ENCODE measurements at places on chromosomes 13 and 19. TPM values are rescaled to one million over a fixed set of nuclear protein-coding genes. Genes with fewer than 3 reads are reported as not detected.

Gene RNF17
- total RNA-seq = not detected

DNA sequence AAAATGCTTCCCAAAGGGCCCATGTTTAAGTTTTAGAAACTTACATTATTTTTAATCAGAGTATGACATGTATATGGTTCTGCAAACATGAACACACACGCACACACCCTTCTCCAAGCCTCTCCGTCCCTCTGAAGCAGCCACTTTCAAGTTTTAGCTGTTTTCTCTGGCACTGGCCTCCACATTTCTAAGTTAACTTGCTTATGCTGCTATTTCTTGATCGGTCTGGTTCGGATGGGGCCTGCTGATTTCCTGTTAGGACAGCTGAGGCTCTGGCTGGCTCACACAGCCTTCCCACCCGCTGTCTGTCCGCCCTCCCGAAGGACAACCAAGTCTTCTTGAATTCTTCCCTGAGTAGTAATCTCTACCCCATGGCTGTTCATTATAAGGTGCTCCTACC is 4.4 kb downstream of the SPC24 start:
- DNase-seq = no peak

- no peak for DNase-seq
Measured at GRCh38 chr13:44340508-44340907, 33.1 kb upstream of the SERP2 start.

- no peak for DNase-seq
Measured at GRCh38 chr19:31501427-31502195, 152.4 kb upstream of the TSHZ3 start.

GRCh38 chr19:10800488-10800887 is 35.5 kb downstream of the TMED1 start:
- DNase-seq = no peak

DNA sequence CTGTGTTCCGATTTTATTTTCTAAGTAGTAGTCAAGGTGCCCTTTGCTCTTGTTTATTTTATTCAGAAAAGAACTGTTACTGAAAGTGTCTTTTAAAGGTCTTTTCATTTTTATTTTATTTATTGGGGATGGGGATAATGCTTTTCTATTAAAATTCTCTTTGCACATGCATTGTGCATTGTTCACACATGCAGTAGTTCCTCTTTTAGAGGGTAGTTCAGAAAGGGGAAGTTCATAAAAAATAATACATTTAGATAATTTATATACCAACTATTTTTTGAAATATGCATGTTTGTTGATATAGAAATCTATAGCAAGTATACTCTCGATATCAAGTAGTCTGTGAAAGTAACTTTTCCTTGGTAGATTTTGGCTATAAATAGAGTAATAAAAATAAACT is 3.5 kb downstream of the GPC5 start:
- DNase-seq = no peak

DNA sequence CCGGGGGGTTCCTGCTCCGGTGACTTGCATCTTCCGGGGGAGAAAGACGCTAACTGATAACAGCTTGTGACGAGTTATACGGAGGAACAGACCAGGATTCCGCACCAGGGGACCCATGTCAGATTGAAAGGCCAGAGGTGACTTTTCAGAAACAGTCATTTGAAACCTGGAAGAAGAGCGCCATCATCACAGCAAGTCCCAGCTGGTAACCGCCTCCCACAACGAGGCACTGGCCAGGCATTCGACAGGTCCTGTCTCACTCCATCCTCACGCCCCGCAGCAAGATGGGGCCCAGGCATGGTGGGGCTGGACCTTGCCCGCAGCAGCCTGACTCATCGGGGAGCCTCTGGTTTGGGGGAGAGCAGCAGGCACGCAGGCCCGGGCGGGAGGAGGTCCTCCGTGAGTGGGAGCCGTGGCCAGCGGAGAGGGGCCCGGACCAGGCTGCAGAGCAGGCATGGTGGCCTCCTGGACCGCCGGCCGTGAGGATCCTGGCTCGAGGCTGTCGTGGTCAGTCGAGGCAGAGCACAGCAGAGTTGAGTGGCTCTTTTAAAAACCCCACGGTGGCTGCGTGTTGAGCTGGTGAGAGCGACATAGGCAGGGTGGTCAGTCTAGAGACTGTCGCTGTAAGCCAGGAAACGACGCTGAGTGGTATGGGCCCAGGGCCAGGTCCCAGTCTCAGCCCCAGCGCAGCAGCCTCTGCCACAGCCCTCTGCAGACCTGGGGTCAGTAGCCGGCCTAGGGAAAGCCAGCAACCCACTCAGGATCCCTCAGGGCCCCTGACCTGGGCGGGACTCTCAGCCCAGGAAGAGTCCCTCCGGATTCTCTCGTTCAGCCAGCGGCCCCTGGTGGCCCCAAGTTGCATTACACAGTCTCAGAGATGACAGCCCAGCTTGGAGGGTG is 94.9 kb upstream of the MCF2L start:
- peak; percentile 84 for DNase-seq

Measured in CD8-positive, alpha-beta T cell (primary cell).